ENCODE measurements at places on chromosomes 7 and 10.

DNA sequence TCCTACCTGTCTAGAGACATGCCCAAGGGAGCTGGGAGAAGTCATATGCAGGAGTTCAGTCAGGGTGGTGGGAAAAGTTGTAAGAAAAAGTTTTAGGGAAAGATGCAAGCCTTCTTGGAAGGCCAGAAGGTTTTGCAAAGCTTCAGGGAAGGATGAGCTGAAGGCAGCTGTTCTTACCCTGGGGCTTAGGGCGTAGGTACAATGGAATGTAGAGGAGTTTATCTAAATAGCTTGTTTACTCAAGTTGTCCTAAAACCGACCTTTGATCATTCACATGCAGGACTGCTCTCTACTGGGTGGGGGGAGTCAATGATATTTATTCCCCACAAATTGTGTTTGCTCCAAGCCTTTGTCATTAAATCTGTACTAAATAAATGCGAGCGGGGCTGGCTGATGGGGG is 277.0 kb downstream of the CRPPA start:
- no peak for DNase-seq

- DNase-seq, result no peak
Observed at GRCh38 chr7:120806669-120807068, 51.3 kb downstream of the TSPAN12 start.

DNA sequence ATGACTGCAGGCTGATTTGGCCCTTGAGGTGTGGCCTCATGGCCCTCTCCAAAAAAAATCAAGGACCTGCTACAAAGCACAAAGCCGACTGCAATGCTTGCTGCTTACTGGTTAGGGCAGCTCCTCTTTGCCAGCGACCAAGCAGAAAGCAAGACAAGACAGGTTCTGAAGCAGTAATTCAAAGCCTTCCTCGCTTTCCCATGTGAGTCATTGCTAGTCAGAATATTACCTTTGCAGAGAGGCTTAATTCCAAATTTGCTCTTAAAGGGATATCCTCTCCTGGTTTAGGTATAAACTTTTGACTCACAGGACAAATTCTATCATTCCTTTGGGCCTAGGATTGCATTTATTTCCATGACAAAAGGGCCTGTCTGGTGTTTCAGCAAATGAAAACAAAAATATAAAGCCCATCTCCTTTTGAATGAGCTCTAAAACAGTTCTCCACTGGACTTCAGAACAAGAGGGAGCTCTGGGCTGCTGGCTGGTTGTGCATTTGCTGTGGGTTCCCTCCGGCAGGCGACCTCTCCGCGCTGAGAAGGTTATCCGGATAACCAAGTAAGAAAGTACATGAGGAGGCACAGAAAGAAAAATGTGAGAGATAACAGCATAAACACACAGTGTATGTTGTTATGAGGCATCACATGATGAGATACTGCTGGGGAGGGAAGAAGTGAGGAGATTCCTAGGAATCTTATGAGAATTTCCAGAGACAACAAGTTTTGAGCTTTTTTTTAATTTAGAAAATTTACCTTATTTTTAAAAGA is 90.8 kb downstream of the EGFR start:
- no peak for DNase-seq

- DNase-seq, result no peak
Observed at GRCh38 chr7:120981888-120982615, 6.5 kb upstream of the CPED1 start.

DNA sequence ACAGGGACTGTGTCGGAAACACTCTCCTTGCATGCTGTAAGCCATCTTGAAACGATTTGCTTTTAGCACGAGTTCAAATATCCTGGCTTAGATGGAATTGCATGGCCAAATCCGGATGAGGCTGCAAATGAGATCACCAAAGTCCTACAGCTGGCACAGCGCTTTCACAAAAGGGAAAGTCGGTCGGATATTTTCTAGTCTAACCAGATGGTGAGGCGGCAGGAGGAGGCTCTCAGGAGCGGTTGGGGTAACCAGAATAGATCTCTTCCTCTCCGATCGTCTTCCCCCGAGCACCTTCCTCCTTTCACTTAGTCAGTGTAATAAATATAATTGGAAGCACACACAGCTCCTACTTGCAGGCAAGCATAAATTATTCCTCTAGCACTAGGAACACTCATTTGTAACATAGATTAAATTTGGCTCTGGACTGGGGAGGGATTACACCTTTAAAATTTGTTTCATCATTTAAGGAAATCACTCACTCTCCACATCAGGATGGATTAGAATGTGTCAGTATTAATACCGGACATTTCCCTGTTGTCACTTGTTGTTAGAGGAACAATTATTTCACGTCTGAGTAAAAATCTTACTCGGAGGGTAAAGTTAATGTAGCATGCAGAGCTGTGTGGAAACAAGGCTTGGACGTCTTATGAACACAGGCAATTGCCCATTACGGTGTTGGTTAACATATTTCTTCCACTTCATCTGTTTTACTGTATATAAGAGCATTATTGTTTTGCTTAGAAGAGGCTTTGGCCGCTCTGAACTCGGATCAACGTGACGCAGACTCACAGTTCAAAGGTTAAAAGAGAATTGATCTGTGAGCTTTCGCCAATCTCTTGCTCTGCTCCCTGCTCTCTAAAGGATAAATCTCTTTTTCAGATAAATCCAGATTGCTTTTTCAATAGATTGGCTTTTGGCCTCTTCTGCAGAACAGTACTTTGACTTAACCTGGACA is 857.9 kb downstream of the TYW1 start:
- DNase-seq, result no peak

GRCh38 chr7:141731476-141732149 is 6.5 kb upstream of the SSBP1 start:
- no peak for DNase-seq

- DNase-seq, result no peak
Observed at GRCh38 chr10:90047243-90047729, 345.9 kb downstream of the KIF20B start.

DNA sequence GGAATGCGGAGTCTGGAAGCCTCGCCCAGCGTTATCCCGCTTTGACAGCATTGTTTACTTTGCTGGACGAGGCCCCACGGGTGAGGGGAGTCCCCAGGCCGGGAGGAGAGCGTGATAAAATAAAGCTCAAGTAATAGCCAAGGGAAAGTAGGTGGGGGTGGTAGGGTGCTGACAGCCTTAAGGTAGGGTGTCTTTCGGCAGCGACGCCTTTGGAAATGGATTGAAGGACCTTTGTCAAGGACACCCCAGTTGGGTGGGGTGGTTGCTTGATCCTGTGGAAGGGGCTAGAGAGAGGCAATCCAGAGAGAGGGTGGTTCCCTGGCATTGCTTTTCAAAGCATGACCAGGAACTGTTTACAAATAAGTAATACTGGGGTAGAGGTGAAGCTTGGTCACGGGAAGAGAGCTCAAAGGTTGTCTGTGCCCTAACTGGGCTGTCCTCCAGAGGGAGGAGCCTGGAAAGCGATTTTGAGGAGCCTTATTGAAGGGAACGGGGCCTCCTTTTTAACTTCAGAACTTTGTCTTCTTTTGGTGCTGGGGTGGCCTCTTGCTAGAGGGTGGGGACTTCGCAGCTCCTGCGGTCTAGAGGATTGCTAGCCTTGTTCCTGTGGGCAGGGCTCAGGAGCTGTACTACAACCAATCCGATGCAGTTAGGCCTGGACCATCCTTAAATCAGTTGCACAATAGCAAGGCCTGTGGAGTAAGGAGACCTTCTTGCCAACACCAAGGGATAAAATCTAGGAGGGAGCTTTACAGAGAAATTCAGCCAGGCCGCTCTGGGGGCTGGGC is 1.3 kb downstream of the EIF4EBP2 start:
- DNase-seq, result no peak

GRCh38 chr10:49556723-49557122 is 17.8 kb upstream of the ERCC6 start:
- DNase-seq, result no peak

- DNase-seq, result no peak
Observed at GRCh38 chr7:18294411-18294810, 201.1 kb upstream of the HDAC9 start.

DNA sequence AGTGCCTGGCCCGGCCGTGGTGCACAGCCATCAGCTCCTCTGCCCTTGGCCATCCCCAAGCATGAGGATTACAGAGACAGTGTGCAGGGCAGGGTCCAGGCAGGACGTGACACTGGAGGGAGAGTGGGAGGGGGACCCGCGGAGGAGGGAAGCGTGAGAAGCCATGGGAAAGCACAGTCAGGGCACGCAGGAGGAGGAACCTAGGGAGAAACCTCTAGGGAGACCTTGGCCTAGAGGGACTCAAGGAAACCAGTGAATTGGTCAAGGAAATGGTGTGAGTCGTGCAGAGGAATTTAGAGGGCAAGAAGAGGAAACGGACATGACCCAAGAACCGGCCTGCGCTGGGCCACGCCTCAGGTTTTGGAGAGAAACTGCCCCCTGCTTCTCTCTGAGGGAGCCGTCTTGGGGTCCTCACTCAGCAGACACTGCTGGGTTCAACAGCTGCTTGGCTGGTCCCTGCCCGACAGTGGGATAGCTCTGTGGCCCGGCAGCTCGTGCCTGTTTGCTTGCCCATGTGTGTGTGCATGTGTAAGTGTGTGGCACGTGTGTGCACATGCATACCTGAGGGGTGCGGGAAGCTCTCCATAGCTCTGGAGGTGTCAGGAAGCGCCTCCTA is 3.2 kb downstream of the OPN4 start:
- no peak for DNase-seq

GRCh38 chr10:12181065-12181775 is 14.5 kb downstream of the NUDT5 start:
- DNase-seq, result peak; percentile 85

- DNase-seq, result no peak
Observed at GRCh38 chr7:7618410-7618809, 22.1 kb upstream of the UMAD1 start.

DNA sequence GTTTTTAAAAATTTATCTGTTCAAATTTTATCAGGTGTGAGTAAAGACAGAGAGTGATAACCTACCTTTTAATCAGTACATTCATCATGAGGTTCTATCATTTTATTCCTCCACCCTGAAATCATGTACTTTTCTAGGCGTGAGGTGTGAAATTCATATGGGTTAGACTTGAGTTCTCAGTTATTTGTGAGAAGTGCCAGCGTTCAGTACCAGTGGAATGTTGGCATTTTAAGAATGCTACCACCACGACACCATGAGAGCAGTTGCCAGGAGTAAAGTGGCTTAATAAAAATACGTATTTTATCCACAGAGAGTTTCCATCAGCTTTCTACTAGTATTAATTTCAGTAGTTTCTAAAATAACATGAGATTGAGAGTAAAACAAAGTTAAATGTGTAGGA is 104.1 kb upstream of the FERD3L start:
- DNase-seq, result no peak

DNA sequence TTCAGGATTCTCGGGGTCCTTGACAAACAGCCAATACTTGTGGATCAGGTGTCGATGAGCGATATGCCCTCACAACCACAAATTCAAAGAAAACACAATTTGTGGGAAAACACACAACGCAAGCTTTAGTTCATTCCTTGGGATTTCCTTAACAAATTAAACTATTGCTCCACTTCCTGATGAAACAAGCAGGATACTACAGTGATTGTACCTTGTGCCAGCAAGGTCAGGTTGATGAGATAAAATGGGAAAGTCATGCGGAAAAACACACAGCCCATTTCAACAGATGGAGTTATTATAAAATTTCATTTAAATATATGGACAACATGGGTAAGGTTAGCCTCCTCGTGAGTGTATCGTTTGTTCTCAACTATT is 8.8 kb upstream of the RHOBTB1 start:
- no peak for DNase-seq

- peak; percentile 37 for DNase-seq
Observed at GRCh38 chr7:139648941-139649425, 125.5 kb downstream of the CLEC2L start.

GRCh38 chr7:36192053-36192824 is 39.2 kb downstream of the EEPD1 start:
- DNase-seq, result no peak

- no peak for DNase-seq
Observed at GRCh38 chr10:46539596-46540411, 16.7 kb downstream of the GPRIN2 start.

- DNase-seq, result no peak
Observed at GRCh38 chr7:84529480-84530205, 335.1 kb upstream of the SEMA3A start.
